HFFc6 (cell line): ENCODE measurements at places on chromosomes 13 and 19. TPM values are rescaled to one million over a fixed set of nuclear protein-coding genes. Genes with fewer than 3 reads are reported as not detected.

Gene CADM4
- total RNA-seq, result 0.50 to 0.68 TPM (median 0.57 TPM) in 3 replicates

Gene MZT1
- 18.7 to 28.9 TPM (median 25.9 TPM) in 3 replicates for total RNA-seq

Gene NCAN
- not detected in 3 replicates for total RNA-seq

Gene CGB8
- 0.62 to 3.7 TPM in 2 of 3 replicates, not detected in the other for total RNA-seq

DNA sequence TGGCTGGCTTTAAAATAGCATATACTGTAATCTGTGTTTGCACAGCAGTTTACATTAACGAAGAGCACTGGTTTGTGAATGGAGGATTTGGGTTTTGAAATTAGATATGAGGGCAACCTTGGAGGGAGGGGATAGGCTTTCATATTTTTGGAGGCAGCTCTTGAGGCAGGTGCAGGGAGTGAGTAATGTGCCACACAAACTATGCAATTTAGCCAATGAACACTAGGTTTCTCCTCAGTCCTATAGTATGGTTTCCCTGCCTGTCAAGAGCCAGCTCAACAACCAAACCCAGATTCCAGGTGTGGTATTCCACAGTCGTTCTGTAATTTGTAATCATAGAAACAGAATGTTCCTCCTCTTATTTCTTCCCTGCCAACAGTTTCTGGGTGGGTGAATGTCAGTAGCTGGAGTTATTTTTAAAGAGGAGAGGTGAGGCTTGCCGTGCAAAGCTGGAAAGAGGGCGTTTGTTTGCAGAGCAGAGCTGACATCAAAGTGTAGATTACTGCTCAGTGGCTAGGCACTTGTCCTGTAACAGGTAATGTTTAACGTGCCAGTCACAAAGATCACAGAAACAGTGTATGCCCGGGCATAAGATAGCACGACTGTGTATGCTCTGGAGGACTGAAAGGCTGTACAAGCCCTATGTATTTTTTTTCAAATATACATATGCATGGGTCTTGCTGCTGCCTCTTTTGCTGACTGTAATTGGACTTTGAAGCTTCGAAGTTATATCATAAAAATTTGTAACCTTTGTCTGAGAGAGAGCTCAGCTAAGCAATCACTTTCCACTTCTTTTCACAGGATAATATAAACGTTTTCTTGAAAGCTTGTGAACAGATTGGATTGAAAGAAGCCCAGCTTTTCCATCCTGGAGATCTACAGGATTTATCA is 124.2 kb downstream of the LMO7 start:
- H3K4me1 ChIP-seq, result peaks cover 90% of the 10 kb centered on the region
- peak overlapping the region; percentile 77 for H3K27ac ChIP-seq
- no peak for DNase-seq
- peak overlapping the region; percentile 44; the same call in 1 of the 2 replicates for H3K4me3 ChIP-seq
- peaks cover 30% of the 10 kb centered on the region for H3K27me3 ChIP-seq

DNA sequence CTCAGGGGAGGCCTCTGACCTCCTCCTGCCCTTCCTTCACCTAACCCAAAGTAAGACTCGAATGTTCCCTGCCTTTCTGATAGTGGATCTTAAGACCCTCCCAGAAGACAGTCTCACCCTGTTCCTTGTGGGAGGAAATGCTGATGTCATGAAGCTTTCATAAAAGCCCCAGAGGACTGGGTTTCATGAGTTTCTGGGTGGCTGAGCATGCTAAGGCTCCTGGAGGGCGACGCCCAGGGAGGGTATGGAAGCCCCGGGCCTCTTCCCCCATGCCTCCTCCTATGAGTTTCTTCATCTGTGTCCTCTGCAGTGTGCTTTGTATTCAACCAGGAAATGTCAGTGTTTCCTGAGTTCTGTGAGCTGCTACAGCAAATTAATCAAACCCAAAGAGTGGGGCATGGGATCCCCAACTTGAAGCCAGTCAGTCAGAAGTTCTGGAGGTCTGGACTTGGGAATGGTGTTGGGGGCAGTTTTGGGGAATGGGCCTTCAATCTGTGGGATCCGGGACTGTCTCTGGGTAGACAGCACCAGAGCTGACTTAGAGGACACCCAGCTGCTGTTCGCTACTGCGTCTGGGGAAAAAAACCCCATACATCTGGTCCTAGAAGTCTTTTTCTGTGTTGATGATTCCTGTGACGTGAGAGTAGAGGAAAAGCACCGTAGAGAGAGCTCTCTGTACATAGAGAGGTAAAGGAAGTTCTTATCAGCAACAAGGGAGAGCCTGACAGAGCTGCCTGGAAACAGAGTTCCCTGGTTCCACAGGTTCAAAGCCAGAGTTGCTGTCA is 2.0 kb upstream of the LILRB2 start:
- no peak overlapping the region for H3K4me3 ChIP-seq
- H3K27me3 ChIP-seq, result peaks cover 38% of the 10 kb centered on the region

GRCh38 chr13:29593605-29594297 is 1.7 kb downstream of the SLC7A1 start:
- H3K27ac ChIP-seq, result peak overlapping the region; percentile 97
- H3K36me3 ChIP-seq, result peaks cover 42% of the 10 kb centered on the region
- no peaks in the 10 kb centered on the region; the same call in 1 of the 2 replicates for H3K27me3 ChIP-seq
- H3K4me1 ChIP-seq, result peaks cover 66% of the 10 kb centered on the region
- DNase-seq, result no peak

DNA sequence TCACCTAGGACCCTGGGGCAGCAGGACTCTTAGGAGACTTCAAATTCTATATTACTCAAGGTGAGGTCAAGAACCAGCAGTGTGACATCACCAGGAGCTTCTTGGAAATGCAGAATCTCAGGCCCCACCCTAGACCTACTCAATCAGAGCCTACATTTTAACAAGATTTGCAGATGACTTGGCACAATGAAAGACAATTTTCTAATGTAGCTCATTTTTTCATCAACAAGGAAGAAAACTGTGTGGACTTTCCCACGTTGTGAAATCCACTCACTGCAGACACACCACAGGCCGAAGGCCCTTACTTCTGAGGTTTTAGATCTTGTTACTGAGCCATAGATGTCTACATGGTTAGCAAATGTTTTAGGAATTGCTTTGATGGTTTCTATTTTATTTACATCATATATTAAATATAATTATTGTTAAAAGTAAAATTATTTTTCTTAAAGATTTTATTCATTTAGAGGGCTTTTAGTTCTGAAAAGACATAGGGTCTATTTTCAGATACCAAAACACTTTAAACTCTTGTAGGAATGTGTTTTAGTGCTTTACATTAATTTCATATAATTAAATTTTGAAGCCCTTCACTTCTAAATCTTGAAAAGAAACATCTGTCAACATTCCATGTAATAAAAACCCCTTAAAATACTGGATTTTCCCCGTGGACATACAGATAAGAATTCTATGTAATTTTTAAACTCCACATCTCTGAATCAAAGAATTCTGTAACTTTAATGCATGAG is 18.5 kb upstream of the STARD13 start:
- H3K36me3 ChIP-seq, result peaks cover 19% of the 10 kb centered on the region
- peaks cover 15% of the 10 kb centered on the region for H3K4me1 ChIP-seq
- H3K27me3 ChIP-seq, result peaks cover 1% of the 10 kb centered on the region; the same call in 1 of the 2 replicates
- DNase-seq, result no peak

DNA sequence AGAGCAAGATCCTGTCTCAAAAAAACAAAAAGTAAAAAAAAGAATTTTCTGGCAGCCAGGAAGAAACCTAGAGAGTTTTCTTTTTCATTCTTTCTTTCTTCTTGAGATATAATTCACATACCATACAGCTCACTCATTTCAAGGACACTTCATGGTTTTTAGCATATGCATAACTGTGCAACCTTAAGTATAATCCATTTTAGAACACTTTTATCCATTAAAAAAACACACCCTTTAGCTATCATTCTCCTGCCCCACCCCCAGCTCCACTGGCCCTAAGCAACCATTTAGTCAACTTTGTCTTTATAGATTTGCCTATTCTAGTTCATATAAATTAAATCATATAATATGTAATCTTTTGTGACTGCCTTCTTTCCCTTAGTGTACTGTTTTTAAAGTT is 8.1 kb upstream of the IPO5 start:
- peaks cover 56% of the 10 kb centered on the region for H3K4me1 ChIP-seq
- peak overlapping the region; percentile 37; the same call in 1 of the 2 replicates for H3K4me3 ChIP-seq
- H3K27ac ChIP-seq, result peak overlapping the region; percentile 90
- no peak for DNase-seq
- no peaks in the 10 kb centered on the region for H3K27me3 ChIP-seq
